ENCODE measurements at places on chromosomes 12 and 14.

GRCh38 chr14:101027291-101027690, 123.8 kb upstream of the RTL1 start:
- H3K4me3 ChIP-seq, result no peak overlapping the region
- H3K4me1 ChIP-seq, result no peaks in the 10 kb centered on the region
- no peak for DNase-seq

- H3K27me3 ChIP-seq, result no peaks in the 10 kb centered on the region
- H3K36me3 ChIP-seq, result no peaks in the 10 kb centered on the region
- no peak overlapping the region for H3K4me3 ChIP-seq
- H3K27ac ChIP-seq, result no peak overlapping the region
These were observed 20.5 kb upstream of the GUCY2C start for GRCh38 chr12:14716848-14717444.

- H3K27me3 ChIP-seq, result no peaks in the 10 kb centered on the region
- no peak overlapping the region for H3K27ac ChIP-seq
- H3K4me3 ChIP-seq, result no peak overlapping the region
- peaks cover 3% of the 10 kb centered on the region for H3K4me1 ChIP-seq
- DNase-seq, result no peak
- no peaks in the 10 kb centered on the region for H3K36me3 ChIP-seq
These were observed 1025.4 kb upstream of the LRFN5 start for GRCh38 chr14:40581264-40581663.

GRCh38 chr12:103161582-103162362, 204.3 kb downstream of the ASCL1 start:
- no peak overlapping the region for H3K4me3 ChIP-seq
- no peaks in the 10 kb centered on the region for H3K4me1 ChIP-seq
- no peak for DNase-seq
- H3K27ac ChIP-seq, result no peak overlapping the region

GRCh38 chr12:68791897-68792481, 16.0 kb upstream of the MDM2 start:
- H3K4me1 ChIP-seq, result peaks cover 29% of the 10 kb centered on the region
- H3K27me3 ChIP-seq, result no peaks in the 10 kb centered on the region
- H3K36me3 ChIP-seq, result no peaks in the 10 kb centered on the region
- DNase-seq, result no peak
- H3K27ac ChIP-seq, result no peak overlapping the region
- no peak overlapping the region for H3K4me3 ChIP-seq

All from Caco-2 (cell line).